ENCODE measurements at places on chromosomes 3 and 15. TPM values are rescaled to one million over a fixed set of nuclear protein-coding genes. Genes with fewer than 3 reads are reported as not detected.

DNA sequence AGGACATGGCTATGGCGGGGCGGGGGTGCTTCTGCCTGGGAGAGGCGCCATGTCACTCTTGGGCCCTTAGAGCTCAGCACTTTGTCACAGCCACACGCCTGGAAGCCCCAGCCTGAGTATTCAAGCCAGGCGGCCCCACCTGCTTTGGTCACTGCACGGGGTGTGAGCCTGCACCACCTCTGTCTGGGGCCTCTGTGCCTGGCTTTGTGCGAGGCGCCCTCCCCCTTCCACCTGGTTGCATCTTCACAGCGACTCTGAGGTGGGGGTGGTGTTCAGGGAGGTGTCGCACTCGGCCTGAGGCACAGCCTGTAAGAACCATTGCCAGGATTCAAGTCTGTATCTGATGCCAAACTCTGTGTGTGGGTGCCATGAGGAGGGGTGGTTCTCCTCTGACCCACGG lies 24.1 kb downstream of the ACAD9 start:
- no peak for DNase-seq

TEX55 gene
- polyA plus RNA-seq, result 0.08 TPM

DNA sequence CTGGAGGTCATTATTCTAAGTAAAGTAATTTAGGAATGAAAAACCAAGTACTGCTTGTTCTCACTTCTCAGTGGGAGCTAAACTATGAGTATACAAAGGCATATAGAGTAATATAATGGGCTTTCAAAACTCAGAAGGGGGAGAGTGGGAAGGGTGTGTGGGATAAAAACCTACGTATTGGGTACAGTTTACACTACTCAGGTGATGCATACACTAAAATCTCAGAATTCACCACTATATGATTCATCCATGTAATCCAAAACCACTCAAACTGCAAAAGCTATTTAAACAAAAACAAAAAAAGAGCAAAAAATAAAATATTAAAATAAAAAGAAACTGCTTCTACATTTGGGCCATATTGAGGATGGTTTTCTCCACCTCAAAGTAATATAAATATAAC lies 623.3 kb downstream of the NSUN3 start:
- no peak for DNase-seq

- DNase-seq, result no peak
These were observed 13.1 kb upstream of the ANP32A start for GRCh38 chr15:68833700-68834331.

Data from left renal cortex interstitium (tissue), 4 donors.